GM12892 (cell line): ENCODE measurements at places on chromosomes 5 and 9.

DNA sequence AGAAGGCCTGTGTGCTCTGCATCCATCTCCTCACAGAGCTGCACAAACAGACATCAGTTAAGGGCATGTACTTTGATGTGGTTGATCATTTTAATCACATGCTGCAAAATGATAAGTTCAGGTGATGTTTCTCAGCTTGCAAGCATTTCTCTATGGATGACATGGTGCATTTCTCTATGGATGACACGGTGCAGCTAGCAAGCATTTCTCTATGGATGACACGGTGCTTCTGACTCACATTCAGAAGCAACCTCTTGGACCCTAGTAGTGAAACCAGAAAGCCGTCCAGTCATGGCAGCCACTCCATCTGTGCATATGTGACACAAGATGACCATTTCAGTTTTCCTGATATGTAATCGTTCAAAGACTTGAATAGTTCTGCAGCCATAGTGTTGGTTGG lies 24.1 kb upstream of the RNF20 start:
- no peak for DNase-seq

DNA sequence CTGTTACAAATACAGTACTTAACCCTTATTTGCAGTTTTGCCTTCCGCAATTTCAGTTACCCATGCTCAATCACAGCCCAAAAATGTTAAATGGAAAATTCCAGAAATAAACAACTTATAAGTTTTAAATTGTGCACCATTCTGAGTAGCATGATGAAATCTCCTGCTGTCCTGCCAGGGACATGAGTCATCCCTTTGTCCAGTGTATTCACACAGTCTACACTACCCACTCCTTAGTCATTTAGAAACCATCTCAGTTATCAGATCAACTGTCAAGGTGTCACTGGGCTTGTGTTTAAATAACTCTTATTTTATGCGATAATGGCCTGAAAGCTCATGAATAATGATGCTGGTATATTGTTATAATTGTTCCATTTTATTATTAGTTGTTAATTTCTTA lies 95.8 kb downstream of the PLCXD3 start:
- no peak for DNase-seq

DNA sequence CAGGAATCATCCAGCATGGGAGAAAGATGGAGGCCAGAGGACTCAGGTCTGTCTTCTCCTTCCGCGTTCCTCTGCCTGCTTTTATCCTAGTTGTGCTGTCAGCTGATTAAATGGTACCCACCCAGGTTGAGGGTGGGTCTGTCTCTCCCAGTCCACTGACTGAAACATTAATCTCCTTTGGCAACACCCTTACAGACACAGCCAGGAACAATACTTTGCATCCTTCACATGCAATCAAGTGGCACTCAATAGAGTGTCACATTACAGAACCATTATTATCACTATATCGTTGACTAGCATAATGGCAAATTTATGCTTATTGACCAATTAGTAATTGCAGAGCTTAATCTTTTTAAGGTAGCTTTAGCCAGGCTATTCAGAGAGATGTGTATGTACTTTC lies 64.8 kb downstream of the UNC13B start:
- no peak for DNase-seq

- DNase-seq, result no peak
These were observed 52.2 kb downstream of the PDE8B start for GRCh38 chr5:77262697-77263096.
